ENCODE measurements at places on chromosomes 1 and 21. TPM values are rescaled to one million over a fixed set of nuclear protein-coding genes. Genes with fewer than 3 reads are reported as not detected.

The TDRKH gene
- 9.1 TPM for total RNA-seq

The BRWD1 gene
- total RNA-seq = 43.2 TPM

The IFI6 gene
- 3,193 TPM for total RNA-seq

The G0S2 gene
- 1.1 TPM for total RNA-seq

The OR2T11 gene
- not detected for total RNA-seq

The SLC2A5 gene
- not detected for total RNA-seq
